ENCODE measurements at places on chromosomes 3 and 15.

- no peak overlapping the region for H3K27ac ChIP-seq
- no peak overlapping the region for H3K4me3 ChIP-seq
- H3K4me1 ChIP-seq, result peaks cover 3% of the 10 kb centered on the region
- no peaks in the 10 kb centered on the region for H3K36me3 ChIP-seq
These were observed 15.4 kb downstream of the RAB6B start for GRCh38 chr3:133880287-133880686.

DNA sequence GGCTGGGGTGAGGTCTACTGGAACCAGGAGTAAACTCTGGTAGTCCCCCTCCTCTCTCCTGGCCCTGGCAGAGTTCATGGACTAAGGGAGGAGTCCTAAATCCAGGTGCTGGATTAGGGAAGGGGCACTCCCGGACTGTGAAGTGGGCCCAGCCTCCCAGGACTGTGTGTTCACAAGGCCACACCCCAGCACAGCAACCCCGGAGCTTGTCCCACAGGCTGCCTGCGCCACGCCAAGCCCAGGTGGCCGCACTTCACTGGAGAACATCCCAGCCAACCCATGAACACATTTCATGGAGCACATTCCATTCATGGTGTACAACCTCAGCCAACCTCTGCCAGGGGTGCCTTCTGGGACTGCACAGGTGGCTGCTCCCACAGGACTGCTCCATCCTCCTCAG lies 8.2 kb downstream of the ARPIN start:
- H3K27ac ChIP-seq, result no peak overlapping the region
- no peaks in the 10 kb centered on the region for H3K36me3 ChIP-seq
- no peaks in the 10 kb centered on the region for H3K4me1 ChIP-seq
- no peaks in the 10 kb centered on the region for H3K27me3 ChIP-seq
- no peak for DNase-seq

DNA sequence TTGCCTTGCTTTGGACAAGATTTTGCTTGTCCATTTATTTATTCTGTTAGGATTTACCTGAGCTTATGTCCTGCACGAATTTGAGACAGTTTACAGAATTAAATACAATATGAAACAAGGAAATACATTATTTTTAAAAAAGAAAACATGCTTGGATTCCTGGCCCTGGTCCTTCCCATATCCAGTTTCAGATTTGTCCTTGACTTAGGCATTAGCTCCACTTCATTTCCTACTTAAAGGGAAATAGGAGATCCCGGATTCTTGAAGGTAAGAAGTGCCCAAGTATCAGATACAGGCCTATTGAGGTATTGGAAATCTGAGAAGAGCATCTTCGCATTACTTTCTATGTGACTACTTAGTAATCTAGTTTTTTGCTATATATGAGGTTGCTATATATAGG lies 672.0 kb downstream of the SI start:
- no peak for DNase-seq
- H3K4me1 ChIP-seq, result no peaks in the 10 kb centered on the region
- H3K27ac ChIP-seq, result no peak overlapping the region
- no peak overlapping the region for H3K4me3 ChIP-seq
- H3K27me3 ChIP-seq, result no peaks in the 10 kb centered on the region

DNA sequence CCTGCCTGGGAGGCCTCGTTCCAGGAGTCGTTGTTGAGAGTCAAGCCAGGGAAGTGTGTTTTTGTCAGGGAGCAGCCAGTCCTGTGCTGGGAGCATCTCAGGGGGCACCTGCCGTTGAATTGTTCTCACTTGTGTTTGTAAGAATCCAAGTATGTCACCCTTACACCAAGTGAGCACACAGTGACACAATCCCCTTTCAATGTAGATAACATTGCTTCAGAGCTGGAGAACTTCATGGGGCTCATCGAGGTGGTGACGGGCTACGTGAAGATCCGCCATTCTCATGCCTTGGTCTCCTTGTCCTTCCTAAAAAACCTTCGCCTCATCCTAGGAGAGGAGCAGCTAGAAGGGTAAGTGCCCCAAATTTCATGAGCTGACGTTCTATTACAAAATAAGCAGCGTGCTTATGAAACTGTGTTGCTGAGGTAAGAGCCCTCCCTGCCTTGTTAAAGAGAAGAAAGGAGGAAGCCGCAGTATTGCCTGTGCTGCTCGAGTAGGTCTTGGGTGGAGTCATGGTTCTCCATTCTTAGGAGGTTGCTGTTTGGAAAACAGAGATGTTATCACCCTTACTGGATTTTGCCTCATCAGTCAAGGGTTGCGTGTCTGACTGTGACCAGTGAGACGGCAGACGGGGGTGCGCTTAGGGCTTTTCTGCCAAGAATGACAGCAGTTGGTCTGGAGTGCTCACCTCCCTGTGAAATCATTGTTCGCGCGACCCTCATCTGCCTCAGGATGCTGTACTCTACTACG lies 108.1 kb downstream of the PGPEP1L start:
- H3K4me3 ChIP-seq, result no peak overlapping the region
- no peak for DNase-seq
- H3K36me3 ChIP-seq, result peaks cover 3% of the 10 kb centered on the region

DNA sequence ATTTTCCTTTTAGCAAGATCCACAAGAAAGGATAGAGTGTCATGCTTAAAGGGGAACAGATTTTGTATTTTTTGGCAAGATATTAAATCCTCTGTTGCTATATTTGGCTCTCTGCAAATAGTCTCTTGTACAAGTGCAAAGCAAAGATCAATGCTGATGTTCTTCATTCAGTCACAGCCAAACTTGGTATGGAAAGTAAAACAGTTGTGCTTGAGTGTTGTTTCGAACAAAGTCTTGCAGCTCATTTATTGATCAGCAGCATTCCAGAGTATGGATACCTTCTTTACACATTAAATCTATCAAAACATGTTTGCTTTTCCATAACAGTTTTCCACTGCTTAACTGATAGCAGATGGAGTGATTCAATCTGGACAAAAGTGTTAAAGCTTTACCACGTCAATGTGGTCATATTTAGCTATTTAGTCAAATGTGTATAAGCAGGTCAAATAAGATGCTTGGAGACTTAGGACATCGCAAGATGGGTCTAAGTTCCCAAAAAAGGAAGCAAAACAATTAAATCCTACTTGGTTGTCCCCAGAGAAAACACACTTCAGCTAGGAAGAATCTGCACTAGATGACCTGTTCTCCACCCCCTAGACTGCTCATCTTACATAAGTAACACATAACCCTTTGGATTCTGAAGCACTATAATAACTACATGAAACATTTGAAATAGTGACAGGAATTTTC lies 52.4 kb downstream of the VGLL3 start:
- H3K4me1 ChIP-seq, result no peaks in the 10 kb centered on the region
- no peaks in the 10 kb centered on the region for H3K36me3 ChIP-seq
- H3K4me3 ChIP-seq, result no peak overlapping the region
- no peak for DNase-seq
- H3K27ac ChIP-seq, result no peak overlapping the region
- H3K27me3 ChIP-seq, result no peaks in the 10 kb centered on the region

- H3K27me3 ChIP-seq, result no peaks in the 10 kb centered on the region
- H3K4me3 ChIP-seq, result no peak overlapping the region
These were observed 286.3 kb upstream of the THRB start for GRCh38 chr3:24780991-24781390.

GRCh38 chr3:120762615-120763014 lies 20.1 kb downstream of the GTF2E1 start:
- H3K27me3 ChIP-seq, result no peaks in the 10 kb centered on the region
- H3K27ac ChIP-seq, result no peak overlapping the region
- H3K4me3 ChIP-seq, result no peak overlapping the region
- H3K36me3 ChIP-seq, result no peaks in the 10 kb centered on the region

DNA sequence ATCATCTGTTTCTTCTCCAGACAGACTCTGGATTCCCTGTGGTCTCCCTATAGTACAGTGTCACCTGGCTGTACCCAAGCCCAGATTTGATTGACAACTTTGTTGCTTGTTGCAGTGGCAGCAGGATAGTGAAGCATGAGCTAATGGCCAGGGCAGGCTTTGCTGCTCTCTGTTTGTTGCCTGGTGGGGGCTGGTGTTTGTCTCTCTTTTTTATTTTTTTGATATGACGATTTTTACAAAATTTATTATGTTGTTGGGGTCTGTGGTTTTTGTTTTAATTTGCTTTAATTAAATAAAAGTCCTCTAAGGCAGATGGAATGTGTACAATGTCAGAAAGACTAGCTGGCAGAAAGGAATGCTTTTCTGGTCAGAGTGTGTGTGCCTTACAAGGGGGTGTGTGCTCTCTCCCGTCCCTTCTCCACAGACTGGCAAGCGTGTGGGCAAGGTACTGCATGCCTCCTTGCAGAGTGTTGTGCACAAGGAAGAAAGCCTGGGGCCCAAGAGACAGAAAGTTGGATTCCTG lies 15.2 kb upstream of the CLEC3B start:
- no peak overlapping the region for H3K4me3 ChIP-seq
- peak overlapping the region; percentile 27 for H3K27ac ChIP-seq
- H3K27me3 ChIP-seq, result no peaks in the 10 kb centered on the region
- H3K4me1 ChIP-seq, result peaks cover 19% of the 10 kb centered on the region
- no peak for DNase-seq
- peaks cover 3% of the 10 kb centered on the region for H3K36me3 ChIP-seq

DNA sequence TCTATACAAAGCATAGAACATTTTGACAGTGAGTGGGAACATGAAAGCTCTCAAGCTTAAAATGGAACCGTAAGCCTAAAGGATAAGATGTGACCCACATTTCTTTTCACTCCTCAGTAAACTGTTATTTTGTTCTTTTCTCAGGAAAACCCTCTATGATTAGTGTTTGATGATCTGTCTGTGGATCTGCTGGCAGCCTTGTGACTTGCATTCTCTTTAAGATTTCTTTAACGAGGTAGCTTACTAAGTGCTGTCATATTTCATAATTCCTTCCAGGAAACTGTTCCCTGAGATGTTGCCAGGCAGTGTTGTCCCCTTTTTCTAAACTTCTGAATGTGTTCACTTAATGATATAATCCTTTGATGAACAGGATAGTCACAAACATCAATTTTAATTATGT lies 167.6 kb downstream of the PYDC2 start:
- no peaks in the 10 kb centered on the region for H3K27me3 ChIP-seq
- no peaks in the 10 kb centered on the region for H3K36me3 ChIP-seq
- DNase-seq, result no peak

DNA sequence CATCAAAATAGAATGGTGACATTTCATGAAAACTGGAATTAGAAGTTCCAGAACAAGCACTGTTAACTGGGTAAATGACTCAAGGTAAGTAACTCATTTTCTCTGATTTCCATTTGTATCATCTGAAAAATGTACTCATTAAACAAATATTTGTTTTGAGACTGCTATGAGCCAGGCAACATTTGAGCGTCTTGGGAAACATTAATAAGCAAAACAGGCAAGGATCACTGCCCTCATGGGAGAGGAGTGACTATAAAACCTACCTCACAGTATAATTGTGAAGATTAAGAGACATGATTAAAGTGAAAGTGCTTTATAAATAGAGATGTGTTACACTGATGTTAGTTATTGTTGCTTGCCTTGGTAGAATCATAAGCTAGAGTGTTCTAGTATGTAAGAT lies 711.8 kb upstream of the UBE2E2 start:
- no peak overlapping the region for H3K27ac ChIP-seq
- no peaks in the 10 kb centered on the region for H3K4me1 ChIP-seq
- no peak overlapping the region for H3K4me3 ChIP-seq
- H3K36me3 ChIP-seq, result no peaks in the 10 kb centered on the region
- H3K27me3 ChIP-seq, result no peaks in the 10 kb centered on the region
- DNase-seq, result no peak

Measured in effector memory CD4-positive, alpha-beta T cell (primary cell).